ENCODE measurements at places on chromosomes 1 and 21.

DNA sequence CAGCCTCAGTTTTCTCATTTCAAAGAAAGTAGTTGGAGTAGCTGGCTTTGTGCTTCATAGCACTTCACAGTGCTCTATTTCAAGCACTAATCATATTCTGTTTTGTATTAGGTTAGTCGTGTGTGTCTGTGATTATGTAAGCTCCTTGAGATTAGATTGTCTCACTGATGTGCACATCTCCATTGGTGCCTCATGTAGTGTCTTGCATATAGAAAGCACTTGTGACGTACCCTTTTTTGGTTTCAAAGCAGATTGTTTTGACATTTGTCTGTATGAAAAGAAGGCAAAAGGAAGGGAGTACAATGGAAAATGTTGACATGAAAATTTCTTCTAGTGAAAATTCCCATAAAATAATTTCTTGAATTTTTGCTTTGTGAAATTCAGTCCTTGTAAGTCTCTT, 13.9 kb downstream of the BTBD8 start:
- no peak for DNase-seq

- DNase-seq: no peak
Measured at GRCh38 chr1:109294481-109294880, 11.5 kb upstream of the PSRC1 start.

DNA sequence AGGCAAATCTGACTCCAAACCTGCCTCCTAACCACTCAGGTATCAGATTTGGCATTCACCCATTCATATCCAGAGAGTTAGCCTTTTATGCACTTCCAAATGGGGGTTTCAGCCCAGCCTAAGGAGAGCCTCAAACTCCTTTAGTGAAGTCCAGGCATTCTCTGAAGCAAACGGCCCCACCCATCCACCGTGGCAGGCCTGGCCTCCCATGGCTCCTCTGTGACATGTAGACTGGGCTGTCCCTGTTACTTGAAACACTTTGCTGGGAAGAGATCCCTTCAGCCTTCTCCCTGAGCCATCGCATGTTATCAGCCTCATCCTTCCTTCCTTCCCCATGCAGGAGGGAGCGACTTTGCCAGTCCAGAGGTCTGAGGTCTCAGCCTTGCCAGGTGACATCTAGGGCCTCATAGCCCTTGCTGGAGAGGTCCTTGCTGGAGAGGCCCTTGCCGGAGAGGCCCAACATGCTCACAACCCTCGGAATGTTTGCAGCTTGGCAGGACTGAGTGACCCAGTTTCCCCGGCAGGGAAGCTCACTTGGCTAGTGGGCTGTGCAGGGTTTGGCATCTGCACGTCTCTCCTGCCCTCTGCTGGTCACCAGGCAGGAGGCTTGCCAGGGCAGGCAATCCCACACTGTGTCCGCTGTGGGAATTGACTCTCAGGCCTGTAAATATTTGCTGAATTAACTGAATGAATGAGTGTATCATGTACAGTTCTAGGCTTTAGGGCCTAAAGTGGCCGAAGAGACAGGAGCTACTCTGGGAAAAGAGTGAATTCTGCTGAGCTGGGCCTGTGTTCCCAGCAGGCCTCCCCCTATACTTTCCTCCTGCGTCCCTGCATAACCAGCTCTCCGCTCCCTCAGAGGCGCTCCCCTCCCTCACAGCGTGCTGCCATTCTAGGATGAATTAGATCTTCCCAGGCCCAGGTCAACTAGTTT, 26.7 kb upstream of the RBM15 start:
- peak; percentile 34 for DNase-seq

- no peak for DNase-seq
Measured at GRCh38 chr1:150118716-150119115, 31.0 kb upstream of the PLEKHO1 start.

Data from T-helper 1 cell (primary cell).